Stimulated activated memory B cell treated with anti-CD40 and anti-IgM and Interleukin-4, amounts not matched to agents 10 μg/mL and 1 μg/mL and 100 μg/mL, for 72 hours (primary cell): ENCODE measurements at places on chromosomes 1 and 21.

GRCh38 chr1:15039017-15039648, 114.4 kb upstream of the TMEM51 start:
- ATAC-seq, result no peak

- no peak for ATAC-seq
These were observed 5.5 kb downstream of the TADA1 start for GRCh38 chr1:166870584-166870983.

DNA sequence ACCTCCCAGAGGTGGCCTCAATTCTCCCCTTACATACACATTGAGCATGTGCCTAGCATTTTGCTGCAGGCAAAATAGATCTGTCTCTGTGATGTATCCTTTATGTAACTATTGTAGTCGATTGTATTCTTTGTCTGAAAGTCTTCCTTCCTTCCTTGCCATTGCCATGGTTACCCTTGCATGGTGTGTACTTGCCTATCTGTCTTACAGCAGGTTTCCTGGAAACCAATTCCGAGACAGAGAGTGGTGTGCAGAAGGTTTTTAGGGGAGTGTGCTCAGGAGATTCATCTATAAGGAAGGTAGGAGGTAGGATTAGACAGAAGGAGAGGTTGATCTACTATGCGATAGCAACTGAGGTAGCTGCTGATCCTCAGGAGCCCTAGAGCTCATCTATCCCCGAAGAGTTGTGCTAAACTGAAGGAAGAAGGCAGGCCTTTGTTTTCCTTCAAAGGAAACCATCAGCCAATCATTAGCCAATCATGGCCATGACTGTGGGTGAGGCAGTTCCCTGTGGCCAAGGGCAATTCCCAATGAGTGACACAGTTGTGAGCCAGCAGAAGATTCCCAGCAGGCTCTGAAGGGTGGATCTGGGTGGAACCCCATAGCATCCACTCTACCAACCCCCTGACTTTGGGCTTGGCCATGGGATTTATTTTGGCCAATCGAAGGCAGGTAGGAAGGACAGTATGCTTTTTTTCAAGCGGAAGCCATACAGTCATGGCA, 15.0 kb downstream of the CITED4 start:
- ATAC-seq, result no peak

- ATAC-seq, result no peak
These were observed 4.9 kb downstream of the CAMK2N1 start for GRCh38 chr1:20480951-20481617.

DNA sequence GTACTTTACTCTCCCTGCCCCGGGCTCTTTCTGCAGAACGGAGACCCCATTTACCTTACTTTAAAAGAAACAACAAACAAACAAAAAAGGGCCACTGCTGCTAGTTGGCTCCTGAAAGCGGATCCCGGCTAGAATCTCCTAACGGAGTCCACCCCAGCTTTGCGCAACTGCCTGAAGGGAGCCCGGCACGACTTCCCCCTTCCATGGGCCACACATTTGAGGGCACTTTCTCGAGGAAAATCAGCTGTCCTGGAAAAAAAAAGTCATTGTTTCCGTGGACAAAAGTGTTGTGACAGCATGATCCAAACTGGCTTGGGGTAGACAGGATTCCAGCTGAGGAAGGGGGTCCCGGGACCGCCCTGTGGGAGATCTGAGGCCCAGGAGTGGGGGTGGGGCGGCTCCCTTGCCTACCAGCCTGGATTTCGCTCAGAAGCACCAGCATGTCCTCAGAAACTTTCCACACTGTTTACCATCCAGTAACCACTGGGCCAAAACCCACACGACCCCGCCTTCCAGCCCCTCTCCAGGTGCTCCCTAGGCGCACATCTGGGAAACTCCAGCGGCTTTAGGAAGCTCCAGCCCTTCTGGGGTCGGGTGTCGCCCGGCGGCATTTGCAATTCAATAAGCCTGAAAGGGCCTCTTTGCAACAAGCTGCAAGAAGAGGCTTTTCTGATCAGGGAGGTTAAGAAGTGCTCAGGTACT, 4.8 kb downstream of the RIPK4 start:
- ATAC-seq, result no peak

- ATAC-seq, result no peak
These were observed 63.1 kb downstream of the CDC14A start for GRCh38 chr1:100415498-100415778.

DNA sequence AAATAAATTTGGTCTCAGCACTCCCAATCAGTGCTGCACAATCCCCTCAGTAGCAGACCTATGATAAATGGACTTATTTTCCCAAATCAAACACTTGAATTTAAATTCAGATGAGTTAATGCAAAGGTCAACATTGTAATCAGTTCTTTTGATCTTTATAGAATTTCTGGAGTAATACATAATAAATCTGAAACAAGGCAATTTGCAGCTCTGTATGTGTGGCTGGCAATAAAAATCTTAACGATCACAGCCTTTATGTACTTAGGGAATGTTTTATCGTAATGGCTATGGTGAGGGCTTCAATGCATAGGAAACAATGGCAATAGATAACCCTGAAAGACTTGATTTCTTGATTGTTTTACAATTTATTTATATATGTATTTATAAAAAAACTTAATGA, 91.4 kb downstream of the GPATCH2 start:
- ATAC-seq, result no peak

DNA sequence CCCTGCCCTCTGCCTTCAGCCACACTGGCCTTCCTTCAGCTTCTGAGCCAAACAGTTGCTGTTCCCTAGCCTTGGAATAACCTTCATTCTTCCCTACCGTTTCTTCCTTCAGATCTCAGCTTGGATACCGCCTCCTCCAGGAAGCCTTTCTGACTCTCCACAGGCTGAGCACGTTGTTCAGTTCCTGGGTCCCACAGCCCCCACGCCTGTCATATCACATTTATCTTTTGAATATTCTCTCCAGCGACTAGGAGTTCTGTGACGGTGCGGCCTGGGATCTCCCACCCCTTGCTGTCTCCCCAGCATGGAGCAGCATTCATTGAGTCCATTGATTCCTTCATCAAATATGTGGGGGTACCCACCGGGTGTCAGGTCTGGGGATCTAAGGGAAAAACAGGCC, 39.2 kb downstream of the EPHA2 start:
- ATAC-seq, result no peak

DNA sequence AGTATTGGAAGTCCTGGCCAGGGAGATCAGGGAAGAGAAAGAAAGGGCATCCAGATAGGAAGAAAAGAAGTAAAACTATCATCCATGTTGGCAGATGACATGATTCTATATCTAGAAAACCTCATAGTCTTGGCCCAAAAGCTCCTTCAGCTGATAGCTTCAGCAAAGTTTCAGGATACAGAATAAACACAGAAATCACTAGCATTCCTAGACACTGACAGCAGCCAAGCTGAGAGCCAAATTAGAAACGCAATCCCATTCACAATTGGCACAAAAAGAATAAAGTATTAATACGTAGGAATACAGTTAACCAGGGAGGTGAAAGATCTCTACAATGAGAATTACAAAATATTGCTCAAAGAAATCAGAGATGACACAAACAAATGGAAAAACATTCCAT, 44.6 kb downstream of the ZFYVE9 start:
- ATAC-seq, result no peak
